ENCODE measurements at places on chromosomes 16 and 17.

GRCh38 chr17:38476549-38476948, 48.3 kb downstream of the ARHGAP23 start:
- DNase-seq = no peak

GRCh38 chr16:11539641-11540050, 47.1 kb downstream of the LITAF start:
- no peak for DNase-seq

DNA sequence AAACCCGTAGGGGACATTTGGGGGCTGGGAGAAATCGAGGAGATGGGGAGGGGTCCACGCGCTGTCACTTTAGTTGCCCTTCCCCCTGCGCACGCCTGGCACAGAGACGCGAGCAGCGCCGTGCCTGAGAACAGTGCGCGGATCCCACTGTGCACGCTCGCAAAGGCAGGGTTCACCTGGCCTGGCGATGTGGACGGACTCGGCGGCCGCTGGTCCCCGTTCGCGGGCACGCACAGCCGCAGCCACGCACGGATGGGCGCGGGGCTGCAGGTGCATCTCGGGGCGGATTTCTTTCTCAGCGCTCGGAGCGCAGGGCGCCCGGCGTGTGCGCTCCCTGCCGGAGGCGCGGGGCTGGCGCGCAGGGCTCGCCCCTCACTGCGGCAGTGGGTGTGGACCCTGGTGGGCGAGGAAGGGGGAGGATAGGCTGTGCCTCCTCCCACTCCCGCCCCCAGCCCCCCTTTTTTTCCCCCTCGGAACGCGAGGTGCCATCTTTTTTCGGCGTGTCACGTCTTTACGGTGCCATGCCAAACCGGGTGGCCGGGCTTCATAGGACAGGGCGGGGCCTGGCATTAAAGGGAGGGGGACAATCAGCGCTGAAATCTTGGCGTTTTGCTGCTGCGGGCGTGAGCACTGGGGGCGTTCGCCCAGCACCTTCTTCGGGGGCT, 1.1 kb downstream of the MAPT start:
- DNase-seq = no peak

DNA sequence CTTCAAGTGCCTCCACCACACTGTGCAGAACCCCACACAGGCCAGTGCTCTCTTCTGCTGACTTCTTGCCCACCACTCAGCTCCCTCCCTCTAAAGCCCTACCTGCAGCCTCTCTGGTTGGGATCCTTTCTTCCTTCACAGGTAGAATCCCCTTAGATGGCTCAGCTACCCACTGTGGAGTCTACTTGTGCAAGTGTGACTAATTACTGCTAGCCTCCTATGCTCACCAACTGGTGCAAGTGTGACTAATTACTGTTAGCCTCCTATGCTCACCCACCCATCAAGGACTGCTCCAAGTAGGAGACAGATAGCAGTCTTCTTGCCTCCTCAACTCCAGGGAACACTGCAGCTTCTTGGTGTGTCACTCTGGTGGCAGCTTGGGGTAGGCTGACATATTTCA, 43.6 kb downstream of the TEX14 start:
- no peak for DNase-seq

DNA sequence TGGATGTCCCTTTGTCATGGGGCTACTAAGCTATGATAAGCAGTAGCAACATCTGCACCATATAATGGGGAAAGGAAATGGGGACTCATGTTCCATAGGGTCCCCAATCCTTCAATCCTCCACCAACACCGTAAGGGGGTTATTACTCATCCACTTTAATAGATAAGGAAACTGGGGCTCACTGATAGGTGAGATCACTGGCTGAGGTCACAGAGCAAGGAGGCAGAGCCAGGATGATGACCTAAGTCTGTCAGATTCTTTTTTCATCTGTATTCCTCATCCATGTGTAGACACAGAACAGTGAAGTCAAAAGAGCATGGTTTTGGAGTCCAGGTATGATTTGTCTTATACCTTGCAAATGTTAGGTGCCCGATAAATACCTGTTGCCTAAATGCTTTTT, 10.5 kb upstream of the ADAMTS18 start:
- no peak for DNase-seq

DNA sequence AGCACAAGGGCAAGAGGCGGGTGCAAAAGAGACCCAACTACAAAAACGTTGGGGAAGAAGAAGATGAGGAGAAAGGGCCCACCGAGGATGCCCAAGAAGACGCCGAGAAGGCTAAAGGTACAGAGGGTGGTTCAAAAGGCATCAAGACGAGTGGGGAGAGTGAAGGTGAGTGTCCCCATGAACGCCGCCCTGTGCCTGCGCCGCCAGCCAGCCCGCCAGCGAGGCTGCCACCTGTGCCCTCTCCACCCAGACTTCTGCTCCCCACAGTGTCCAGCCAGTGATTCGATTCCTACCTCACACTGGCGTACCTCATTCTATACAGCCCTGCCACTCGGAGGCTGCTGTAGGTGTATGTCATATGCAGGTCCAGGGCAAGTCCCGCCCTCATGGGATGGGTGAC, 58.8 kb downstream of the CLEC16A start:
- DNase-seq = no peak

DNA sequence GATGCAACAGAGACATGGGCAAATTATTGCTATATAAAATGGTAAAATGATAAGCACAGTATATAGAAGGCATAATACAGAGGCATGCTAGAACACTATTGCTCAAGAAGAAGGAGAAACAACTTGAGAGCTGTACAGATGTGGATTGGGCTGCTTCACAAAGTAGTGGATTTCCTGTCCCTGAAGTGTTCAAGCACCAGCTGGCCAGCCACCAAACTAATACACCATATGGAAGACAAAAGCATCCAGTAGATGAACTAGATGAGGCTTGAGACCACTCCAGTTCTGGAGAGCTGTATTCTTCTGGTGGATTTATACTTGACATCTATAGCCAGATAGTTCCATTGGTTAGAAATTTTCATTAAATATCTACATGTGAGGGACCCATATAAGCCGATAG, 134.1 kb upstream of the GNAO1 start:
- no peak for DNase-seq

GRCh38 chr17:18191967-18192366, 8.3 kb downstream of the ALKBH5 start:
- DNase-seq = no peak

GRCh38 chr17:50139950-50140885, 10.3 kb upstream of the SAMD14 start:
- DNase-seq = peak; percentile 89

GRCh38 chr17:51389875-51390274, 129.5 kb downstream of the UTP18 start:
- no peak for DNase-seq

- DNase-seq = no peak
Measured at GRCh38 chr17:37239690-37240334, 136.0 kb upstream of the C17orf78 start.

DNA sequence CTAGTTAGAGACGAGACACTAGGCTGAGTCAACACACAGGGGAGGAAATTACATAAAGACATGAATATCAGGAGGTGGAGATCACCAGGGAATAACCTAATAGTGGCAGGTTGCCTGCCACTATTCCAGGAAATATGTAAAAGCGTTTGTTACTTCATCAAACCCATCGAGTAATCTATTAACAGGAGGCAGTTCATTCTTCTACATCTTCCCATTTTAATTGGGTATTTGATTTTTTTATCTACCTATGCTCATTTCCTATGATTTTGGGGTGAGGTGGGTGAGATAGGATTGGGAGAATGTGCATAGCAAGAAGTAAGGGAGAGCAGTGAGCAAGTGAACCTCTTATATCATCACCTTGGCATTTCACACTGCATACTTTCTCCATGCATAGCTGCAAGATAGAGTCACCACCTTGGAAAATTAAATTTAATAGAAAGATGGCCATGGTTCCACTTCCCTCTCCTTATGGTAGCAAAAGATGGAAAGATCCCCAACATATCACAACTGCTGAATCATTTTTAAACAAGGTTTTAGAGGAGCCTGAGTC, 312.2 kb downstream of the TMEM114 start:
- DNase-seq = no peak

DNA sequence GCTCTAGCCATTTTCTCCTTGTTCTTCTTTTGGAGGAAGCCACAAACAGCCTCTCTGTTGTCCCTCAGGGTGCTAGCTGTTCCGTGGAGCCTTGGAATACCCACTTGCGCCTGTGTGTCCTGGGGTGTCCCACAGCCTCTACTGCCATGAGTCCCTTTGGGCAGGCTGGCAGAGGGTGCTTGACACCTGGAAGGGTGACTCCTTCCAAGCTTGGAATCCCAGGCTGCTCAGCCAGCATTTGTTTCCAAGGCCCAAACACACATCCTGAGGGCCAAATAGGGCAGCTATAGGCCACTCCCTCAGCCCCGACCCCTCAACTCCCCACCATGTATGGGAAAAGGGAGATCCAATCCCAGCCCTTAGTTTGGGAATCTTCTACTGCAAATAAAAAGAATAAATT, 14.9 kb downstream of the ZNHIT3 start:
- no peak for DNase-seq

DNA sequence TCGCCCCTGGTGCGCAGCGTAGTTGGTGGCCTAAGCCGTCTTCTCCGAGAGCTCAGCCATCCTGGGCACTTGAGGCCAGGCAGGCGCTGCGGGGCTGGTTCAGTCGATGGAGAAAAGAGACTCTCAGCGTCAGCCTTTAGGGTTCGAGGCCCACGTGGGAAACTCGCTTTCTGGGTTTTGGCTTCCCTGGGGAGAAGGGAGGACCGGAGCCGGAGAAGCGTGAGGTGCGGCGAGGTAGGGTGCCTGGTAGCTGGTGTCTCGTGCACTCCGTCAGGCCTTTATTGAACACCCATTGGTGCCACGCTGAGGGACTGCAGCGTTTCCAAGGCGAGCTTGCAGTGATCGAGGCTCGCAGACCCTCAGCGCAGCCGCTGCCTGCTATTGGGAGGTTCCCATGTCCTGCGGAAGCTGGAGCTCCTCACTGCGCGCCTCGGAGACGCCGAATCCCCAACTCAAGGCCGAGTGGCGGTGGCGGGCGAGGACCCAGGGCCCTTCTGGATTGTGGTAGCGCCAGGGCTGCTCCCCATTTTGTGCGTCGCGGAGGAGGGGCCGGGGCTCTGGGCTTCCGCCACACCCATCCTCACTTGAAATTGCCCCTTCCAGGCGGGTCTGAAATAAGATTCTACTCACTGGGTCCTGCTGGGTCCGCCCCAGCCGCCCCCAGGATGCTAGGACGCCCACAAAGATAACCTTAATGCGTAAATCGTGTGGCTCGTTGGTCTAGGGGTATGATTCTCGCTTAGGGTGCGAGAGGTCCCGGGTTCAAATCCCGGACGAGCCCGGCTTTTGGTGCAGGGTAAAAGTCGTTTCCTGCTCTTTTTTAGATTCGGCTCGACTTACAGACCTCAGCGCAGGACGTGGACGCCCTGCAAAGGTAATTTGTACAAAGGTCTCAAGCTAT, 1.2 kb downstream of the OR1F1 start:
- peak; percentile 93 for DNase-seq

GRCh38 chr17:3038941-3039340, 24.5 kb downstream of the OR1D5 start:
- no peak for DNase-seq

DNA sequence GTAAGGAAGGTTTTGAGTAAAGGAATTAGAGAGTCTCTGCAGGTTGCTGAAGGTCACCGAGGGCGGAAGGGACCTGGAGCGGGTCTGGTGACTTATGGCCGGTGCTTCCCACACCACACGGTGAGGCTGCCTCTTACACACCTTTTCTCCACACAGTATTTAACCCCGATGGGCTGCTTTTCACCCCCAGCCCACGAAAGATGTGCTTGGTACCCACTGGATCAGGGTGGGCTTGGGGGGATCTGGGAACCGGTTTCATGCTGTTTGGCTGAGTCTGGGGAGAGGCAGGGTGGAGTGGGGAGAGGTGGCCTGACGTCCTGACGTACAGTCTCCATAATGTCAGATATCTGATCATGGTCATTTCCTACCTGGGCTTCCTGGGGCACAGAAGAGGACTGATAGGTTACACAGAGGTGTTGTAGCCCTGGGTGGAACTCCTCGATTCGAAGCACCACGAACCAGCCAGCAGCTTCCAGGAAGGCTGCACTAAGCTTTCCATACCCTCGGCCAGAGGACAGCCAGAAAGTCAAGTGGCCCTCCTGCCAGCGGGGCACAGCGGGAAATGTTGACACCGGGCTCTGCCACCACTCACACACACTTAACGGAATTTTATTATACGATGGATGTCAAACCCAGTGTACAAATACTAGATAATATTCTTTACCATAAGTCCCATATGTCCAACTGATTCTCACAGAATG, 34.0 kb downstream of the OR1D5 start:
- no peak for DNase-seq

GRCh38 chr17:80970762-80971703, 20.6 kb upstream of the CHMP6 start:
- no peak for DNase-seq

- DNase-seq = no peak
Measured at GRCh38 chr16:30464078-30464477, 8.5 kb upstream of the ITGAL start.

DNA sequence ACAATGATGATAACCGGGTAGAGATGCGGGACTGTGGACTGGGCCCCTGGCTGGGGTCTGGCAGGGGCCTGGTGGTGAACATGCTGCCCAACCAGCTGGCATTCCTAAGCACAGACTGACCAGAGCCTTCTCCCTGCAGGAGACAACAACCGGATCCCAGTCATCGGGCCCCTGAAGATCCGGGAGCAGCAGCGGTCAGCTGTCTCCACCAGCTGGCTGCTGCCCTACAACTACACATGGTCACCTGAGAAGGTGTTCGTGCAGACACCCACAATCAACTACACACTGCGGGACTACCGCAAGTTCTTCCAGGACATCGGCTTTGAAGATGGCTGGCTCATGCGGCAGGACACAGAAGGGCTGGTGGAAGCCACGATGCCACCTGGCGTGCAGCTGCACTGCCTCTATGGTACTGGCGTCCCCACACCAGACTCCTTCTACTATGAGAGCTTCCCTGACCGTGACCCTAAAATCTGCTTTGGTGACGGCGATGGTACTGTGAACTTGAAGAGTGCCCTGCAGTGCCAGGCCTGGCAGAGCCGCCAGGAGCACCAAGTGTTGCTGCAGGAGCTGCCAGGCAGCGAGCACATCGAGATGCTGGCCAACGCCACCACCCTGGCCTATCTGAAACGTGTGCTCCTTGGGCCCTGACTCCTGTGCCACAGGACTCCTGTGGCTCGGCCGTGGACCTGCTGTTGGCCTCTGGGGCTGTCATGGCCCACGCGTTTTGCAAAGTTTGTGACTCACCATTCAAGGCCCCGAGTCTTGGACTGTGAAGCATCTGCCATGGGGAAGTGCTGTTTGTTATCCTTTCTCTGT, 5.1 kb upstream of the SLC7A6 start:
- no peak for DNase-seq

GRCh38 chr17:64129765-64130558, at the start of gene ERN1:
TSS of gene ERN1 (minus strand) at chr17:64130144. CDS start at chr17:64130029, 115 bp downstream.
- DNase-seq = peak; percentile 95

DNA sequence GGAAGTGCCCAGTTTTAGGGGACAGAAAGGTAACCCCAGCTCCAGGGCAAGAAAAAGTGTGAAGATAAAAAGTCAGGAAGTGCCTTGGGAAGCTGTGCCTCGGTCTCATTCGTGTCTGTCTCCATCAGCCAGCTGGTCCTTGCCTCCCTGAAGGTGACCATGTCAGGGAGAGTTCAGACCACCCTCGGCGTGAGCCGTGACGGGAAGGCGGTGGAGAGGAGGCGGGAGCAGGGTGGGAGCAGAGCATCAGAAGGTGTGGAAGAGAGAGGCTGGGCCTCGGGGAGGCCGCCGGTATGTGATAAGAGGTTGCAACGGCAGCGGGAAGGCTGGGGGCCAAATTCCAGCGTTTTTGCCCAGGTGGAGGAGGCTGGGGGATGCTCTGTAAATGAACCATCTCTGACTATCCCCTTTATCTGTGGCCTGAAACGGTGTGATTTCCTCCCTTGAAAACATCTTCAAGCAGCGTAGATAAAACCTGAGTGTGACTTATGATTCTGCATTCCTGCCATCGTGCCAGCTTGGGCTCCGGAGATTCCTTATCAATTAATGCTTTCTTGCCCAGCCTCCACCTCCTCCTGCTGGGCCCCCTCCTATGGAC, 251.8 kb downstream of the IRF8 start:
- DNase-seq = no peak
